Activated CD4-positive, alpha-beta T cell treated with anti-CD3 and anti-CD28 coated beads, Interleukin-2, amount 50 U/mL, for 16 hours (primary cell): ENCODE measurements at places on chromosomes 5 and 9.

DNA sequence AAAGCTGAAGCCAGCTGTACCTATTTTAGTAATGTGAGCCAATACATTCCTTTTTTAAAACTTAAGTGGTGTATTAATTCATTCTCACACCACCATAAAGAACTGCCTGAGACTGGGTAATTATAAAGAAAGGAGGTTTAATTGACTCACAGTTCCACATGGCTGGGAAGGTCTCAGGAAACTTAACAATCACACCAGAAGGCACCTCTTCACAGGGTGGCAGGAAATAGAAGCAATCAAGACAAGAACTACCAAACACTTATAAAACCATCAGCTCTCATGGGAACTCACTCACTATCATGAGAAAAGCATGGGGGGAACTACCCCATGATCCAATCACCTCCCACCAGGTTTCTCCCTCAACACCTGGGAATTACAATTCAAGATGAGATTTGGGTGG is 21.0 kb downstream of the ESM1 start:
- no peak for DNase-seq

GRCh38 chr5:61673007-61673735 is 341.1 kb downstream of the ZSWIM6 start:
- no peak for DNase-seq

DNA sequence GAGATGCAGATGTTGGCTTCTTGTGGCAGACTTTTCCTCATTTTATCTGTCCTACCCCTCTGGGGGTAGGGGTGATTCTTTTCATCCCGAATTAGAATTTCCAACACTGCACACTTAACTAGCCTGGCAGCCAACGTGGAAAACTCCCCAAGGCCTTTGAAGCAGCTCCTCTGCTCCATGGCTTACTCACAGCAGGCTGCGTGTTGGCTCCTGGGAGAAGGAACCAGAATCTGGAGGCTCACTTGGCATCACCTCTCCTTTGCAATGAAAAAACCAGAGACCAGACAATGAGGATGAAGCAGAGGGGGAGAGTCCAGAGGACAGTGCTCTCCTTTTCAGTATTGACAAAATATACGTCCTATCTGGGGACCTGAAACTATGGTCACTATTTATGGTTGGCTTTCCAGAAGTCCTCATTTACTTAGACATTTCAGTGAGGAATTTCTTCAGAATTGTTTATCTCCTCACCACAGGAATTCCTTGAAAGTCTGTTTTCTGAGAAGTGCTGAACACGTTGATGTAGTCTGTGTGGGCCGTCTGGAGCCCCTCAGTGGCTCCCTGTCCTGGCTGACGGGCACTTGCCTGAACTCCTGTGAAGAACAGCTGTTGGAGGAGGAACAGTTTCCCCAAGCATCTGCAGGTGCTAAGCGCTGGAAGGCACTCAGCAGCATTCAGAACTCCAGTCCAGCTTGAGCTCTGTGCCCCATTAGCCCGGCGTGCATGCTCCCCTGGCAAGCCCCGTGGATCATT is 231.3 kb downstream of the RFK start:
- DNase-seq = no peak

DNA sequence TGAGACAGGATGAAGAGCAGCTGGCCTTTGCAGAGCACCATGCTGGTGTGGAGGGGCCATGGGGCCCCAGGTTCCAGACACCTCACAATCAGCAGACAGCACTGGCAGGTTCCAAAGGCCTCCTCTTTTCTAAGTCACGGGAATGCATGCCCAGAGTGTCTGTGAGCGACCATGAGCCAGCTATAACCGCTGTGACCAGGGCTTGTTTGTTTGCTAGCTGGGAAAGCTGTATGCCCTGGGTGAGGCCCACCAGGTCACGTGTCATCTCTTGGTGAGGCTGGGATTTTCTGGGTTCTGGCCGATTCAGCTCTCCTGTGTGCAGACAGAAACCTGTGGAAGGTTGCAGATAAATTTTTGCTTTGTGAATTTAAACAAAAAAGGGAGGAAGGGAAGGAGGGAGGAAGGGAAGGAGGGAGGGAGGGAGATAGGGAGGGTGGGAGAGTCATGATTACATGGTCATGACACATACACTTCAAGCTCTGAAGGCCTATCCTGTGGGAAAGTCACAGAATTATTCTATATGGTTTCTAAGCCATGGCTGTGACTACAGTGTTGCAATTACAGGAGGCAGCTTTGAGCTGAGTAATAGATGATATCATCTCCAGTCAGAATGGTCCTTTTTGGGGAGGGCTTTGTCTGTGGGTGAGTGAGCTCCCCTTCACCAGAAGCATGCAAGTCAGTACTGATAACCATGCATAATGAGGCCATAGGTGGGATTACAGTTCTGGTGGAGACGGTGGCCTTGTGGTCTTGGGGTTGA is 37.2 kb downstream of the PAPPA start:
- DNase-seq = no peak

DNA sequence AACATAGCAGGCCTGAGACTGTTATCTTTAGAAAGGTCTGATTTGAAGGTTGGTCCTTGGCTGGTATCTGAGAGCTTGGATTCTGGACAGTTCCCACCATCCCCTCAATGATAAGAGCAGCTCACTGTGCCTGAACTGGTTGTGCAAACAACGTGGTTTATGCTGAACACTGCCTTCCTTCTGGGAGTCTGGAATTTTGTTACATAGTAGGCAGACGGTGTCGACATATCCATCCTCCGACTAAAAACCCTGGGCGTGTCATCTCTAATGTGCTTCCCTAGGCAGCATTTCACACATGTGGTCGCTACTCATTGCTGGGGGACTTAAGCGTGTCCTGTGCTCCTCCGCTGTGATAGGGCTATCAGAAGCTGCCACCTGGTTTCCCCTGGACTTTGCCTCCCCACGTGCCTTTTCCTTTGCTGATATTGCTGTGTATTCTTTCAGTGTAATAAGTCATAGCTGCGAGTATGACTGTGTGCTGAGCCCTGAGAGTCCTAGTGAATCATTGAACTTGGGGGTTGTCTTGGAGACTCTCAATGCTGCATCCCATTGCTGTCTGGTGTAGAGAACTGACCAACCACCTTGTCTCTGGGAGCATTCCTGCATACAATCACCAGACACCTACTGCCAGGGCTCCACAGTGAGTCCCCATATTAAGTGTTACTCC is 119.1 kb upstream of the TBC1D2 start:
- DNase-seq = no peak

GRCh38 chr9:129336601-129337331 is 158.7 kb upstream of the IER5L start:
- DNase-seq = no peak

GRCh38 chr9:83219924-83220438 is 157.0 kb upstream of the RASEF start:
- DNase-seq = no peak

DNA sequence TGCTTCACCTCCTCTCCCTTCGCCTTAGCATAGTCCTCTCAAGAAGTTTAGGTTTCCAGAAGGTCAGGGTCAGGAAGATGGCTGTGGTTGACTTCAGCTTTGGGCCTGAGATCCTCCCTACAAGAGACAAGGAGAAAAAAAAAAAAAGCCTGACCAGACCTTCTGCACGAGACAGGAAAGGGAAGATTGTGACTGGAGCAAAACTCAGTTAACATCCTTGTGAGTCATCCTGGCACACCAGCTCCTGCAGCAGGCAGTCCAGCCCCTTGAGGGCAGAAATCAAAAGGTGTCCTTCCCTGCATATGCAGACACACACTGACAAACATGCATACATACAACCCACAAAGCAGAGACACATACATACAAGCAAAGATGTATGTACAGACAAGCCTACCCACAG is 18.0 kb upstream of the ENHO start:
- no peak for DNase-seq

GRCh38 chr9:36136894-36137391 is 410 bp downstream of the GLIPR2 start:
- no peak for DNase-seq

DNA sequence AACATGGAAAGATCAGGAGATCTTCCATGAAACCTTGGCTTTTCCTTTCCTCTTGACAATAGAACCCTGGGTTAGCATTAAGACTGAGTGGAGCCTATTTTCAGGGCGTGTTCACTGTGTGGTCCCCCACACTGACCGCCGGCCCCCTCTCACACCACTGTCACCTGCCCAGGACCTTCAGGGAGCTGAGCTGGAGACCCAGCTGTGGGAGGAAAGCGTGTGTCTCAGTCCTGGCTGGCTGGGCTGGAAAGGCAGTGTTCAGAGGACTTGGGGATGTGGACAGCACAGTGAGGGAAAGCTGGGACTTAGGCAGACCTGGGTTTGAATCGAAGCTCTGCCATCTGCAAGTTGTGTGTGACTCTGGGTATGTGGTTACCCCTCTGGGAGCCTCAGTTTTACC is 268.1 kb downstream of the NSG2 start:
- DNase-seq = no peak

DNA sequence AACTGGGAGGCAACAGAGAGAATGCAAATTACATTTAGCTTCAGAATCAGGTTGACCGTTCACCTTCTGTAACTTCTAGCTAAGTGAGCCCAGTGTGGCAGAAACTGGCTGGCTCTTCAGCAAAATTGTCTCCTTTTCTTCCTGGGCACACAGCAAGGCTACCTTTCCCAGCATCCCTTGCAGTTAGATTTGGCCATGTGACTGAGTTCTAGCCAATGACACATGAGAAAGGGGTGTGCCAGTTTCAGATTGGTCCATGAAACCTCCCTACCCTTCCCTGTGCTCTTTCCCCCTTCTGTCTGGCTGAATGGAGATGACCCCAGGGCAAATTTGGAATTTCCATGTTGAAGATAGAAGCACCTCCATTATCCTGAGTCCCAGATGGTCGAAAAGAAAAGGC is 72.5 kb upstream of the SMIM23 start:
- no peak for DNase-seq

DNA sequence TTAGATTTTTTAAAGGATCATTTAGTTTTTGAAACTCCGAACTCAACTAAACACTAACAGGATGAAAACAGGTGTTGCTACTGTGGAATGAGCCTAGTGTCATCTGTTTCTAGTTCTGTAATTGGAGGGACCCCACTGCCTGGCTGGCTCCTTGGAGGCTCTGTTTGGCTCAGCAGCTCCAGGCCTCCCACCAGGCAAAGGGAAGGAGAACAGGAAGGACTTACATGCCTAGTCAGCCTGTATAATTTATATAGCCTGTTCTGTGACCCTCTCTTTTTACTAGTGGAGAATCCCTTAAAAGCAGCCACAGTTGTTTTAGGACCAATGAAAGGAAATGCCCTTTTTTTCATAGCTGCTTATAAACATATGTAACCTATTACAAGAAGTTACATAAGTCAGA is 21.1 kb upstream of the C5orf24 start:
- DNase-seq = no peak

GRCh38 chr9:13878241-13878711 is 435.7 kb downstream of the NFIB start:
- no peak for DNase-seq

DNA sequence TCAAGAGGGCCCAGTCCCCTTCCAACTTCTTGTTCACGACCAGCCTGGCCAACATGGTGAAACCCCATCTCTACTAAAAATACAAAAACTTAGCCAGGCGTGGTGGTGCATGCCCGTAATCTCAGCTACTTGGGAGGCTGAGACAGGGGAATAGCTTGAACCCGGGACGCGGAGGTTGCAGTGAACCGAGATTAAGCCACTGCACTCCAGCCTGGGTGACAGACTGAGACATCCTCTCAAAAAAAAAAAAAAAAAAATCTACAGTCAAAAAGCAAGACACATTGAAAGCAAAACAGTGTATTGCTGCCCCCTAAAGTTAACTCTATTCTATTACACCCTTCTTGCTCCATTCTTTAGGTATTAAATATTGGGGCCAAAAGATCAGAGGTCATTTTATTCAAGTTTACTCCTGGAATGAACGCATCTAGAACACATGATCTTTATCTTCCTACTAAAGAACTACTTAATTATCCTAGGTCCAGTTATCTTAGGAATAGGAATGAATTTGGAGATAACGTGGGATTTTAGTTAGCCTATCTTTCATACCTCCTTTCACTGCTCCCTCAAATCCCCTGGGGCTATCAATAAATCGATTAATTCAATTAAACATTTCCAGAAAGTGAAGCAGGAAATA is 2.4 kb downstream of the ATG12 start:
- DNase-seq = peak; percentile 74

GRCh38 chr9:114552706-114553105 is 34.9 kb upstream of the ATP6V1G1 start:
- DNase-seq = no peak

DNA sequence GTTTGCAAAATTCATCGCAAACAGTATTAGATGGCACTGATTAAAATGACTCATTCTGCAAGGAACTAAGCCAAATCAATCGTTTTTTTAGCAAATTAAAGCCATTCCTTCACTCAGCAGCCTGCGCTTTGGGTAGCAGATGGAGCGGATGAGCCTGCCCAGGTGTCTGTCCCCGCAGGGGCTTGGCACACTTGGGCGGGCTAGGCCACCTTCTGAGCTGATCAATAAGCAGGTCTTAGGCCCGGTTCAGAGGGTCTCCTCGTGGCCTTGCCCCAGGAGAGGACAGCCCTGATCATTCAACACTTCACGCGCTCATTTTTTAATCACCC is 78.0 kb upstream of the FCN1 start:
- no peak for DNase-seq

DNA sequence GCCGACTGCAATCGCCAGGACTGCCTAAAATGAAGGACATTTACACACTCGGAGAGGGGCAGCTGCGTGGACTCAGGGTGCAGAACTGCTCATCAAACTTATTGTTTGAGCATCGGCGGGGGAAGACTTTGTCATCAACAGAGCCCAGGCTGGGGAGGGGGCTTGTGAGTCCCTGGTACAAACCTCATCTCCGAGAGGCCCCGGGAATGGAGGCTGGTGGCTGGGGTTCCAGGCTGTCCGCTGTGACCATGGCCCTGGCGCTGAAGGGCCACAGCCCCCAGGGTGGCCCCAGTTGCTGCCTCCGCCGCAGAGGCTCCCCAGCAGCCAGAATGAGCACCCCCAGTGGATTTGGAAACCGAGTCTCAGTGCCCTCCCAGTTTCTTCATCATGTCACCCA is 46.1 kb upstream of the RNU6ATAC start:
- DNase-seq = no peak
